ENCODE measurements at places on chromosomes 7 and 10.

- no peak for DNase-seq
These were observed 199.3 kb downstream of the PRKG1 start for GRCh38 chr10:51273574-51273973.

DNA sequence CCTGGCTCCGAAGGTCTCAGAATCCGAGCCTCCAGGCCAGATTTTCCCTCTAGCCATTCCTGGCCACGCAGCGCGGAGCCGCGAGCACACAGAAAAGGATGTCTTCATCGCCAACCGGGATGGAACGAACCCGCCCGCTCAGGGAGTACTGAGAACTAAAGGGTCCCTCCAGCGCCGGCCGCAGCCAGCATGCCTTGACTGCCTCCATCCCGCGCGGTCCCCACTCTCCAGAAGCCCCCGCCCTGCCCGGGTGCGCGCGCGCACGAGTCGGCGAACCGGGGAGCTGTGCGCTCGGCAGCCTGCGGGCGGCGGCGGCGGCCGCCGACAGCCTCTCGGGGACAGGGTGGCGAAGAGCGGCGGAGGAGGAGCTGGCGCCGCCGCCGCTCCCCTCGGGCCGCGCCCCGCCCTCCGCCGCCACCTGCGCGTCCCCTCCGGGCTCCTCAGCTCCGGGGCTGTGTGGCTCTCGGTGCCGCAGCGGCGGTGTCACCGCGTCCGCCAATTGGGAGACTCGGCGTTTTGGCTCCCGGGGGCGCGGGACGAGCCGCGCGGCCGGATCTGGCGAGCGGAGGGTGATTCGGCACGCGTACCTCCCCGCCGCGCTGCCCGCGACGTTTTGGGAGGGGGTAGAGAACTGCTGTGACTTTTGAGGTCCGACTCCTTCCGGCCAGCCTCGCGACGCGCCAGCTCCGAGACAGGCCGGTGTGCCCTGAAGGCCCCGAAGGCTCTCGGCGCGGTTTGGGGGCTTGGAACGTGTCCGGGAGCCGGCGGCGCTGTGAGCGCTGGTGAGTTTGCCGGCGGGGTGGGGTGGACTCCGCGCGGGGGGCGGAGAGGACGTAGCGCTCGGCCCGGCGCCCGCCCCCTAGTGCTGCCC, 453 bp upstream of the GALNT17 start:
- no peak for DNase-seq

GRCh38 chr7:39228946-39229345, 251.2 kb downstream of the POU6F2 start:
- no peak for DNase-seq

DNA sequence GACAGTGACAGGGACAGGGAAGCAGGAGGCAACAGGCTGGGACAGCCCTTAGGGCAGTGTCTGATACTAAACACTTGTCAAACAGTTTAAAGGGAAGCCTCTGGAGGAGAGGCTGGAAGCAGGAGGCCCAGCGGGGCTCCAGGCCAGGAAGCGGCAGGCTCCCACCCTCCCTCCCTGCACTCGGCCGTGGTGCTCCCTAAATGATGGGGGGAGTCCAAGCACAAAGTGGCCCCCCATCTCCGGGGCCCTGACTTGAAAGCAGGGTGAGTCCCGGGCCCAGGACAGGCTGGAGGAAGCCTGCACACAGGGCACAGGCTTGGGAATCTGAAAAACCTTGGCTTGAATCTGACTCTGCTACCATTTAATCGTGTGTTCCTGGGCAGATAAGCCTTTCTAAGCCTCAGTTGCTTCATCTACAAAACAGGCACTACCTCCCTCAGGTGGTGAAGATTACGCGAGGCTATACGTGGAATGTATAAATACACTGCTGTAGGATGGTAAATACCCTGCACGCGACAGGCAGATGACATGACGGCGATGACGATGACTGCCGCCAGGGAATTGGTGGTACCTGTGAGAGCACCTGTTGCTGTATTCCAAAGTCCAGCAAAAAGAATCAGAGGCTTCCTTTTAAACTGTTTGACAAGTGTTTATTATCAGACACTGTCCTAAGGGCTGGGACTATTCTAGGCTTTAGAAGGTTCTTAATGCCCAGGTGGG, 34.1 kb downstream of the GBX1 start:
- DNase-seq: no peak

DNA sequence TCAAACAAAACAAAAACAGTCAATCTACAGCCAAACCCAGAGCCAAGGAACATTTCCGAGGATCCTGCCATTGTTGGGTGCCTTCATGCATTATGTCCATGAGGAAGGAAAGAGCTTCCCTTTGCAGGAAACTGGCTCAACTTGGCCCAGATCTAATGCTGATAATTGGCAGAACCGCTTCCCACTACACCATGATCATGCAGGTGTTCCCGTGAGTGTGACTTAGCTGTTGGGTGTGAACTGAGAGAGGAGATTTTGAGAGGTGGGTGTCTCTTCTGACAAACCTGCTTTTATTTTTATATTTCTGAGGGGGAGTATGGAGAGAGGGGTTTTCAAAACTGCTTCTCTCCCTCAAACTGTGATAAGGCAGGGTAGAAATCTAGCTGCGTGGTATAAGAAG, 14.6 kb downstream of the SAP25 start:
- DNase-seq: peak; percentile 39

DNA sequence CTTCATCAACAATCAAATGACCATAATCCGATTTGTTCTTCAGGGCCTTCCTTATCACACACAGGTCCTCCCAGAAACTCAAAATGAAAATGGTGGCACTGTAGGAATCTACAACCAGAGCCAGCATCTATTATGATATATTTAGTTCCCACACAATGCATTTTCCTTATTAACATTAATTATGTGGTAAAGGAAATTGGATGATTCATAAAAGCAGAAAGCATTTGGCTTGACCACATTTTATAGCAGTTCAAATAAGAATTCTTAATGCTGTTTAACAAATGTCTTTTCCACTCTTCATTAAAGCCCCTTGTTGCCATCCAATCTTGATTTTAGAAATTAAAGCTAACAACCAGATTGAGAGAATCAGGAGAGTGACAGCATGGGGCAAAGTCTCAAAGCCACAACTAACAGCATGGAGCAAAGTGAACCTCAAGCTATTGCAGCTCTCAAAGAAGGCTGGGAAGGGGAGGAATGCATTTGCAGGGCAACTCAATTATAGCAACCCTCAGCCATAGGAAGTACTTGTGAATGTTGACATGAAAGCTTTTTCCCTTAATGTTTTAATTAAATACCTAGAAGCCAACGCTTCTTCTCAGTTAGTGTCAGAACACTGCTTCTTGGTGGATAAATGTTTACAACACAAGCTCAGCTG, 549.1 kb downstream of the NXPH1 start:
- no peak for DNase-seq
